EL (cell line): ENCODE measurements at places on chromosomes 13 and 19.

GRCh38 chr19:49924004-49924880, 4.8 kb upstream of the ATF5 start:
- no peak for DNase-seq

DNA sequence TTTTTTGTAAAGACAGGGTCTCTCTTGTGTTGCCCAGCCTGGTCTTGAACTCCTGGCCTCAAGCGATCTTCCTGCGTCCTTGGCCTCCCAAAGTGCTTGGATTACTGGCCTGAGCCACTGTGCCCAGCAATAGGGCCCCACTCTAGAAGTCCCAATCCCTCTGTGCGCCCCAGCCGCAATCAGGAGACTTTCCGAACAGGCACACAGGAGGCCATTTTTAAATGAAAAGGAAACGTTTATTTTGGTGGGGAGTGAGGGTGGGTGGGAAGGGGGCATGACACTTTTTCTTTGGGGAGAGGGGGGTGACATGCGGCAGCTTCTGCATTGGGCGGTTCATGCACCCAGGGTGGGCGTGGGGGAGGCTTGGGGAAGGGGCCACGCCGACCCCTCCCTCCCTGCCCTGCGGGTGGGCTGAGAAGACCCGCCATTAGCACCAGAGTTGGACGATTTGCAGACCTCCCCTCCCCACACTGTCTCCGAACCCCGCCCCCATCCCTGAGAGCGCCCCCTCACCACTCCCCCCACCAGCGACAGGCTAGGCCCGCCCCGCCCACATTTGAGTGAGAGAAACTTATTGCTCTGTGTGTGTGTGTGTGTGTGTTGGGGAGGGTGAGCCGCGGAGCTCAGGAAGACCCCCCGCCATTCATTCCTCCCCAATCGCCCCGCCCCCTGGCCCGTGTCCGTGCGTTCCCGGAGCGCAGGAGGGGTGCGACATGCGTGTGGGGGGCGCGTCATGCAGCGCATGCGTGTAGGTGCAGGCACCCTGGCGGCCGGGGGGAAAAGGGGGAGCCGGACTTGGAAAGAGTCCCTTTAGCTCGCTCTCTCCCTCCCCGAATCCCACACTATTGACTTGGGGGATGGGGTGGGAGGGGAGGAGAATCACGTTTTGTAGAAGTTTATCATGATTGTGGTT, 17.2 kb downstream of the KCNC3 start:
- no peak for DNase-seq

- DNase-seq: peak; percentile 36
Observed at GRCh38 chr13:27280009-27280656, 9.5 kb downstream of the RASL11A start.

GRCh38 chr19:56333506-56333905, 18.9 kb upstream of the ZSCAN5A start:
- peak; percentile 59 for DNase-seq

GRCh38 chr19:17908244-17908643, 24.6 kb upstream of the CCDC124 start:
- DNase-seq: no peak

DNA sequence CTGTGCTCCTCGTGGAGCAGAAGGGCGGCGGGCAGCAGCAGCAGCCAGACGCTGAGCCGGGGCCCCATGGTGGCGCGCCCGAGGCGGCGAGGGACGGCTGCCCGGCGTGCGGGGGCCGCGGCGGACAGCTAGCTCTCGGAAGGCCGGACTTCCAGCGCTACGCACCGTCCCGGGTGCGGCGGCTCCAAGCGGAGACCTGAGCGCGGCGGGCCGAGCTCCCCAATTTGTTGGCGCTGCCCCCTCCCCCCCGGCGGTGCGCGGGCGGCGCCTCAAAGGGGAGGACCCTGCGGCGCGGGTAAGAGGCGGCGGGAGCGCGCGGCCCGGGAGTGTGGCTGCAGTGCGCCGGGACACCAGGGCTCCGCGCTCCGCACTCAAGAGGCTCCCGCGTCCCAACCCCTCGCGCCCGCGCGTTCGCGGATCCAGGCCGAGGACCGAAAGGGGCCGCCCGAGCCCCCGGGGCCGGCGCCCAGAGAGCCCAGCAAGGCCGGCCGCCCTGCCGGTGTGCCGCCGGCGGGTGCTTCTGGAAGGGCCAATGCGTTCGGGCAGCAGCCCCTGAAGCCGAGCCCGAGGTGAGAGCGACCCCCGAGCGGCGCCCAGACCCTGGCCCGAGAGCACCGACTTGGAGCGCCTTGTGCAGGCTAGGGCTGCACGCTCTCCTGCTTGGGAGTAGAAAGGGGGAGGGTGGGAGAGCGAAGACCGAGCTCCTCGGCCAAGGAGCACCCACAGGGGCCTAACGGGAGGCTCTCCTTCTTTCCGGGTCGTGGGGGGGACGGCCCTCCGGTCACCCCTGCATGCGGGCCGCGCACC, at the start of the genes COL4A1 and COL4A2:
TSS of gene COL4A1 (minus strand) at position 198 of the 807 bp plus-strand sequence. CDS start at position 68, 130 bp downstream.
TSS of gene COL4A2 (plus strand) at position 325 of the 807 bp plus-strand sequence. CDS start 620 bp downstream, outside the sequence.
- peak; percentile 78 for DNase-seq

DNA sequence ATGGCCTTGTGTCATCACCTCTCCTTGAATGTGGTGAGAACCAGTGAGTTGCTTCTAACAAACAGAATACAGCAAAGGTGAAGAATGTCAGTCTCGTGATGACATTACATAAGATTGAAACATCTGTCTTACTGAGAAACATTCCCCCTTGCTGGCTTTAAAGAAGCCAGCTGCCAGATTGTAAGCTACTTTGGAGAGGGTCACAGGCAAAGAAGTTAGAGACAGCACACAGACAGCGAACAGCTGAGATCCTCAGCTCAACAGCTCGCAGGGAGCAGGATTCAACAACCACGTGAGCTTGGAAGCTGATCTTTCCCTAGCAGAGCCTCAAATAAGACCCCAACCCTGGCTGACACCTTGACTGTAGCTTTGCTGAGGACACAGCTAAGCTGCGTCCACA, 367.9 kb downstream of the LIG4 start:
- DNase-seq: no peak

DNA sequence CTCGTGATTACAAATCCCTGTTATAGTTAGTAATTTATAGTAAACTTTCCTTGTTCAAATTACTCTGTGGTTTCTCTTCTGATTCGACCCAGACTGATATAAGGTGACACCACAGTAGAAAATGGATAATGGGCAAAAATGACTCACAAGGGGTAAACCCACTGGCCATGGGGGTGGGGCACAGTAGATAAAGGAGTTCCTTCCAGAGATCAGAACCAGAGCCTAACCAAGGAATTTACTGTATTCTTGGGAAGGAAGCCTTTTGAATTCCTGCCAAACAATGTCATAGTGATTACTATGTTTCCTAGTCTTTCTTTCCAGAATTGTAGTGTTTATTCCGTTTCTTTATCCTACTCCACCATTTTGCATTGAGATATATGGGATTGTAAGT, 21.9 kb downstream of the MIR17HG start:
- peak; percentile 34 for DNase-seq

DNA sequence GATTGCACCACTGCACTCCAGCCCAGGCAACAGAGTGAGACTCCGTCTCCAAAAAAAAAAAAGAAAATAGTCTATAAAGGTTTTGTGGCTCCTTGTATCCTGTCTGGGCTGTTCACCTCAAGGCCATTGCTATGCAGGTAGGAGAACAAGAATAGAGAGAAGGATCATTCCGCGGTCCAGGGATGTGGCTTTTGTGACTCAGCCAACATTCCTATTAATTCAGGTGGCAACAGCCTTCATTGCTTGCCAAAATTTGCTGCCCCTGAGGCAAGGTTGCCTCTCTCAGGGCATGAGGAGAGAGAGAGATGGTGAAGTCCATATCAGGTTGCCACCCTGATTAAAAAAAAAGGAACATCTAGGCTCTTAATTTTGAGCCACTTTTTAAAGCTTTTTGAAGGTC, 8.0 kb downstream of the ZNF551 start:
- DNase-seq: no peak

DNA sequence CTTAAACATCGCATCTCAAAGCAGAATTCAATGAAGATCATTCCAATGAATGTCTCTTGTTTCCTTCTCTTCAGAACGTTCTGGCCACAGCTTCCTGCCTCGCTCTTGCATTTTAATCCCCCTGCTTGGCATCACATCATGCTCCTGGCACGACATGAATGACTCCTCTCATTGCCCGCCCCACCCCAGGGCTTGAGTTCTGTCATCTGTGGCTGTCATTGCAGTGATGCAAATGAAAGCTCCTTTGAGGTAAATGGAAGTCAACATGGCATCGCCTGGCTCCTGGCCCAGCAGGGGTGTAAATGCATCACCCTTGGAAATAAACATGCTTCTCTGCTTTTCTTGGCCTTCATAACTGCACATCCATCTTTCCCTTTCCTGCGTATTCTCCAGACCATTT, 48.6 kb downstream of the SCEL start:
- no peak for DNase-seq

DNA sequence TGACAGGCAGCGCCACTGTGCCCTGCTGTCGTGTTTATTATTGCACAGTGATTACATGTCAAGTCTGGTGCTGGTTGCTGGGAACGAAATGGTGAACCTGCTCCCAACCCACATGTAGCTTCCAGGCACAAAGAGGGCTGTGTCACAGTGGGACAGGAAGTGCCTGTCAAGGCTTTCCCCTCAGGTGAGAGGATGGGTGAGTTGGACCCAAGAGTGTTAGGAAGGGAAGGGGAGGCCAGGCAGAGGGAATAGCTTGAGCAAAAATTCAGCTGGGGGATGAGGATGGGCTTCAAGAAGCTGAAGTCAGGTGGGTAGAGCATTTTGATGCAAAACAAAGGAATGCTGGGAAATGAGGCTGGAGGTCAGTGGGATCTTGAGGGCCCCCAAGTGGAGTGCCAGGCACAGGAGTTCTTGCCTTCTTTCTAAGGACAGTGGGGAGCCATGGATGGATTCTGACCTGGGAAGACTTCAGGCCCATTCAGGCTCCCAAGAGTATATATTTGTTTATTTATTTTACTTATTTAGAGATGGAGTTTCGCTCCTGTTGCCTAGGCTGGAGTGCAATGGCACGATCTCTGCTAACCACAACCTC, 8.5 kb upstream of the QTRT1 start:
- no peak for DNase-seq

DNA sequence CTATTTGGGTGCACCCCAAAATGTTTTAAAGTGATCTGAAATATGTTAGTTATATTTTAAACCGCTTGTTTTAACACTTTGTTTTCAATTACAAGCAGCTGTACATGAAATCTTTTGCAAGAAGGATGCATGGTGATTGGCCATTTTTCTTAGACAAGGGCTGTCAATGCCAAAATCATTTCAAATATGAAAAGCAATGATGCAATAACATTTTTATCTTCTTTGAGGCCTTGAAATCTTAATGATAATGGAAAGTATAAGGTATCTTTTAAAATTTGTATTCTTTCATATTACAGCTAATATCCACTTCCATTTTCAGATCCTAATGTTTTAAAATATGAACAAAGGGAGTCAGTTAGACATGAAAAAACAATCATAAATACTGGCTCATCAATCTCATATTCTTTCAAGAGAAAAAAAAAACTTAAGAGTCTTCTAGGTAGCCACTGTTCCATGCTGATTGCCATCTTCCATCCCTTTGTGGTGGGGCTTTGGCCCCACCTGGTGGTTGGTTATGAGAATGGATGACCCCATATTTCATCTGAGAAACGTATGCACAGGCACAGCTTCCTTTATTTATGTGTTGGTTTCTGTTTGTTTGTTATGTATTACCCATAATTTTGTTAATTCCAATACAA, 330.3 kb upstream of the MIR17HG start:
- peak; percentile 13 for DNase-seq

GRCh38 chr19:32895384-32895783, 25.8 kb upstream of the SLC7A9 start:
- DNase-seq: no peak

GRCh38 chr19:39112338-39112890, 13.2 kb upstream of the PAK4 start:
- no peak for DNase-seq

DNA sequence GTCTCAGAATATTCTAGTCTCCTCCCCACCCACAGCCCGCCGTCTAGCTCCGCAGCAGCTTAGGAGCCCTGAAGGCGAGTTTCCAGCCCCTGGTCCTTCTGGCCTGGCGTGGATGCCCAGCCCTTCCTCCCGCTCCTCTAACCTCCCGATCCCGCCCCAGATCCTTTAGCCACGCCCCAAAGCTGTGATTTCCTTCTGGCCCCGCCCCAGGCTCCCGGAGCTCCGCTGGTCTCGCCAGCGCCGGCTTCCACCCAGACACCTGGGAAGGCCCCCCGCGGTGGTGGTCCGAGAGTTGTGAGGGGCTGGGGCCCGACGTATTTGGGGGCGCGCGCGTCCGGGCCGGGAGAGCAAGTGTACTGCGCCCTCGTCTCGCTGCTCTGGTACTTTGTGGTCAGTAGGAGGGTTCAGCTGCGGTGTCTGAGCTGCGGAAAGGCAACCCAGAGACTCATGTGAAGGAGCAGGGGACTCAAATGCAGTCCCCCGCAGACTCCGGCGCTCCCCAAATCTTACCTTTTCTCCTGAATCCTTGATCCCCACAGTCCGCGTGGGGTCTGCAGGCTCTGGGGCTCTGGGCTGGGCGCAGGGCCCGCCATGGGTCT, at the start of gene CGB7:
TSS of gene CGB7 (minus strand) at position 114 of the 599 bp plus-strand sequence. CDS start 2,374 bp downstream, outside the sequence.
- DNase-seq: peak; percentile 84

DNA sequence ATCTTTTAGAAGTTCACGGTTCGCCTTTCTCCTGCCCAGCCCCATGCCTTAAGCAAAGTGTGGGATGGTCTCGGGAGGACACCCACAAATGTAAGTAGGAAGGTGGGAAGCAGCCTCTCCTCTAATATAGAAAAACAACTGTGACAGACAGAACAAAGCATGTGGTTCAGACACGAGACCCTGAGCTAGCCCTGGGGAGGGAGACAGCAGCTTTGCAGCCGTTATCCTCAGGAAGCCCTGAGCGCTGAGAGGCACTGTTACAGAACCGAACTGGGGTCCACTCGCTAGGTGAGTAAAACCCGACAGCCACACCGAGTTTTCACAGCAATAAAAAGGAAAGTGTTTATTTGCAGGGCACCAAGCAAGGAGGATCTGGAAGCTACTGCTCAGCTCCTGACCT, 210.6 kb downstream of the UQCRFS1 start:
- DNase-seq: no peak

GRCh38 chr19:43489979-43490599, 14.5 kb downstream of the PHLDB3 start:
- no peak for DNase-seq

DNA sequence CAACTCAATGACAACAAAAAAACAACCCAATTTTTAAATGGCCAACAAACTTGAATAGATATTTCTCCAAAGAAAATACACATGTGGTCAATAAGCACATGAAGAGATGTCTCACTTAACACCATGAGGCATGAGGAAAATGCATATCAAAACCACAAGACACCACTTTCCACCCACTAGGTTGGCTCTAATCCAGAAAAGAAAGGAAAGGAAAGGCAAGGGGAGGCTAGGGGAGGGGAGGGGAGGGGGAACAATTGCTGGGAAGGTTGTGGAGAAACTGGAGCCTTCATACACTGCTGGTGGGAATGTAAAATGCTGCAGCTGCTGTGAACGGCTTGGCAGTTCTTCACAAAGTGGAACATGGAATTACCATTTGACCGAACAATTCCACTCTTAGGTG, 854.3 kb downstream of the UQCRFS1 start:
- DNase-seq: no peak

- no peak for DNase-seq
Observed at GRCh38 chr13:28705461-28706083, 13.2 kb downstream of the SLC46A3 start.

GRCh38 chr13:71255633-71256032, 611.4 kb downstream of the DACH1 start:
- DNase-seq: no peak

- peak; percentile 61 for DNase-seq
Observed at GRCh38 chr19:47228168-47228936, 2.6 kb downstream of the BBC3 start.

GRCh38 chr13:103436057-103436654, 369.9 kb upstream of the SLC10A2 start:
- DNase-seq: no peak
